Stimulated activated CD8-positive, alpha-beta memory T cell treated with anti-CD3 and anti-CD28 coated beads, Interleukin-4, amount 100 ng/mL, for 4 hours (primary cell): ENCODE measurements at places on chromosomes 13 and 19.

DNA sequence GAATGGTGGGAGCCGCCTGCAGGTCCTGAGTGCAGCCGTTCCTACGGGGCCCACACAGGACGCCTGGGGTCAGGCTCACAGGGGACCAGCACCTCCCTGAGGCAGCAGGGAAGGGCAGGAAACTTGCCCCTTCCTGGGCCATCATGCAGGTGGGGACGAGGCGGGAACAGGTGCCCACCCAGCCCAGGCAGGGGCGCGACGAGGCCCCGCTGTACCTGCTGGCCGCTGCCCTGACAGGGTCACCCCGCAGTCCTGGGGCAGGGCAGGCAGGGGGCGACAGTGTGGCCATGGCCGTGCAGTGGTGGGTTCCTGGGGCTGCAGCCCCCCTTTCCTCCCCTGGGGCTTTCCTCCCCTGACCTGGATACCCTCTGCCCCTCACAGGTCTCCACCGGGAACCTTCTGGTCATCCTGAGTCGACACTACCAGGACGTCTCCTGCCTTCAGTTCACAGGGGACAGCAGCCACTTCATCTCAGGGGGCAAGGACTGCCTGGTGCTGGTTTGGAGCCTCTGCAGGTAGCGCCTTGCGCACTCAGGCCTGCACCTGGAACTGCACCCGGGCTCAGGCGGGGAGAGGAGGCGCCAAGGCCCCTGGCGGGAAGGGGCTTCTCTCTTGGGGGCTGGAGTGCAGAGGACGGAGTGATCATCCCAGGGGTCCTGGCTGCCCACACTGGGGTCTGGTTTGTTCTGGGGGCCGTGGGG lies 5.4 kb downstream of the WDR18 start:
- DNase-seq, result no peak

DNA sequence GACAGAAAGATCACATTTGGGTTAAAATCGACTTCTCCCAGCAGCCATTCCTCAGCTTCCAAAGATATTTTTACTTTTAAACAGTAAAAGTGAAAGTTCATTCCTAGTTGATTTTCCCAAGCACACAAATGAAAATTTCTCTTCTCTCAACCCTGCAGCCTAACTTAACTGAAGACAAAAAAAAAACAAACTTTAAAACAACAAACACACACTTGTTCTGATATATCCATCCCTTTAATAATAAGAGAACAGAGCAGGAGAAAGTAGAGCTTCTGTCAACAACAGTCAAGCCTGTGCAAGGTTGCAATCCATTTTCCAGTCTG lies 72.9 kb downstream of the STK24 start:
- DNase-seq, result no peak

DNA sequence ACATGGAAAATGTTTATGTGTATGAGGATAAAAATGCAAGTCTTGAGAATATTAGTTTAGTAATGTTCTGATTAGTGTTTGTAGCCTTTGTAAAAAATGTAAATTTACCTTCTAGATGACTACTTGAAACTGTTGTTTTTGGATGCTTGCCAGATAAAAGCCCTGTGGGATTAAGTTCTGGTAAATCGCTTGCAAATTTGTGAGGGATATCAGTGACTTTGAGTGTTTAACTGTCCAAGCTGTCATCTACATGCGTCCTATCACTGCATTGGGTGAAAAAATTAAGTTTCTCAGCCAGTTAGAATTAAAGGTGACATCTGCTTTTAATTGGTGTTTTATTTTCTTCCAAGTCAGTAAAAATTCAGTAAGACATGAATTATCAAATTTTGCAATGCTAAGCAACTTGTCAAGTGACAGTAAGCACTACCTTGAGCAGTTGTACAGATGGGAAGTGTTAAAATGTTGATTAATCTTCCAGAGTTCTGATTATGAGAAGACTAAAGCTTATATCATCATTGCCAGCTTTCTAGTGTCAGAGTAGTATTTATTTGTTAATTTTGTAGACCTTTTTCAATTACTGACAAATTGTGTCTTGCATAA lies 88.0 kb downstream of the PCCA start:
- DNase-seq, result no peak

GRCh38 chr13:50267917-50268316 lies 252.7 kb downstream of the KCNRG start:
- DNase-seq, result no peak

GRCh38 chr13:110551284-110551683 lies 10.2 kb downstream of the RAB20 start:
- DNase-seq, result no peak

DNA sequence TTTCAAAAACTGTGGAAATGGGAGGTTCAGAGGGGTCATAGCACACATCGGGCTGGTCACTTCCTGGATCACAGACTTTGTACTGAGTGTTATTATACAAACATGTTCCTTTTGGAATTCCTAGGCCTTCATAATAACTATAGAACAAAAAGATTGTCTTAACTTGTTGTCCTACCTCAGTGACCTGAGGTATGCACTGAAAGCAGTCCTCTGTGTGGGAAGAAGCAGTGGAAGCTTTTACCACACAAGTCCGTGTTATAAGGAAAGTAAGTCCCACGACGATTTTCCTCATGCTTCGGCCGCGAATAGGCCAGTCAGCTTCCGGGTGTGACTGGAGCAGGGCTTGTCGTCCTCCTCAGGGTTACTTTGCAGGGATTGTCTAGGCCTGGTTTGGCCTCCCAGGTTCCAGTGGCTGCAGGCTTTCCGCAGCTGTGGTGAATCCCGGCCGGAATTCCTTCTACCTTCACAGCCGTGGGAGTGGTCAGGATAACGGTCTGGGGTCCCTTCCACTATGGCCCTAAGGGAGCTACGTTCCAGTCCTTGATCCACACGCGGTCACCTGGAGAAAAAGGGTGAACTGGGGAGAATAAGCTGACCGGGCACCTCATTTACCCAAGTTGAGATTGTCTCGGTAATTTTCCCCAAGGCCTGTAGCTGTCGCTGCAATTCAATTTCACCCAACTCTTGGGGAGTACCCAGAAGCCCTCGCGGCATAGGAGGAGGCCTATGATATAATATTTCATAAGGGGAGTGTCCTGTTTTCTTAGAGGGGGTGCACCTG lies 16.0 kb downstream of the NAPSA start:
- DNase-seq, result no peak

- no peak for DNase-seq
These were observed 60.1 kb downstream of the PEPD start for GRCh38 chr19:33461256-33462111.
